RCC 7860 (cell line): ENCODE measurements at places on chromosomes 5 and 9.

DNA sequence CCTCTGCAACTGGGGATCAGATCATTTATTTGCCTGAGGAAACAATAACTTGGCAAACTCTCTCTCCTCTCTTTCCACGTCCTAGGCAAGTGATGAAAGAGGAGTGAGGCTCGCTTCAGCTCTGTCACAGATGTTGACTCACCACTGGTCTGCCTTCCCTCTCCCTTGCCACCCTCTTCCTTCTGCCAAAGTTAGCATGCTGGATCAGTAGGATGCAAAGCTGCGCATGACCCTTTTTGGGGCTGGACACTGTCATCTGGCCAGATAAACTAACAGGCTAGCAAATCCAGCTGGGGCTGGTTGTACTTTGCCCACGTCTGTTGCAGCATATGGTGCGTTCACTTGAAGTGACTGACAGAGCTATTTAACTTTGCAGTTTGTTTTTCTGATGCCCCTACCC is 36.2 kb upstream of the SMARCA2 start:
- DNase-seq: no peak

- DNase-seq: no peak
Measured at GRCh38 chr5:160919626-160920025, 67.6 kb upstream of the ATP10B start.

DNA sequence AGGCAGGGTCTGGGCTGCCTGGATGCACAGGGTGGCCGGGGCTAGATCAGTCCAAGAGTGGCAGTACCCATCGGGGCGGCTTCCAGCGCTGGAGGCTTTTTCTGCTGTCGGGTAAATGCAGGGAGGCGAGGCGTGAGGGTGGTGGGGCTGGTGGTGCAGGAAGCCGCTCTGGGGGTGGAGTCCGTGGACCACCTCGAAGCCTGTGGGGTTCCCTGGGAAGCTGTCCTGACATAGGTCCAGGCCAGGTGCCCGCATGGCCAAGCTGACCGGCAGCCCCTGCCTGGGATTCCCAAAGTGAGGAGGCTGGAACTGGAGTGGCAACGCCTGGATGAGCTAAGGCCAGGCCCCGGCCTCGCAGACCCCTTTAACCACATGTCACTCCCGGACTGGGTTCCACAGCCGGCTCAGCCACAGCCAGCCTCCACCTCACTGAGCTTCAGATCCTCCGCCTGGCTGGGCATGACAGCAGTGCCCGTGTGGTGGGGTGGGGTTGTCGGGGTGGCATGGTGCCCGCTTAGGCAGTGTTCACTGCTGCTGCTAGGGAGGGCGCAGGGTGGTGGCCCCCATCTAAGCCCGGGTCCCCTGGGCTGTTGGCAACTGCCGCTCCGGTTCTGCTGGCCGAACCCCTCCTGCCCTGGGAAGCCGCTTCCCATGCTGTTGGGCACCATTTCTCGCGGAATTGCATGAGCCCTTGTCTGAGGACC is 1.4 kb upstream of the QRFP start:
- no peak for DNase-seq

DNA sequence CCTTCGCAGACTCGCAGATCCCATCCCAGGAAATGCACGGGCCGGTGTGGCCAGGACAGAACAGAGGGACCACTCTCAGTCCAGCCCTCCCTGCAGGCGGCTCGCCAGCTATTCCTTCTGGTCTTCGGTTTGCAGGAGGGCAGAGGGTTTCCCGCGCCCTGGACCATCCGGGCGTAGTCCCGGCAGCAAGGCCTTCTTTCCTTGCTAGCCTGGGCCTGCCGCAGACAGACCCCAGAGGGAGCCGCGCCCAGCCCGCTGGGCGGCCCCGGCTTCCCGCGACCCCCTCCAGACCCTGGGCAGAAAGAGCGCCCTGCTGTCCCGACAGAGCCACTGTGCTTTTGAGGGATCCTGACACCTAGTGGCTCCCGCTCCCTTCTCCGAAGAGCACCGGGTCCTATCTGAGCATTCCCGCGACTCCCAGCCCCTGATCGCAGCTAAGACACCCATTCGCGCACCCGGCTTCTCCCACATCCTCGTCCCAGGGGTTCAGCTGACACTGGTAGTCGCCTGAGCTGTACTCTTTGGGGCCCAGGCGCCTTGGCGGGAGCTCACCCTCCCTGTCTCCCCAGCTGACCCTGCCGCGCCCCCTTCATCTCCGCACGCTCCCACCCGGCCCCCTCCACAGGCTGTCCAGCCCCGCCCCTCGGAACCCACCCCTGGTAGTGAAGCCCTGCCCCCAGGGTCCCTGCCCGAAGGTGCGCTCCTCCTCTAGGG is 1.1 kb downstream of the CFAP90 start:
- no peak for DNase-seq

DNA sequence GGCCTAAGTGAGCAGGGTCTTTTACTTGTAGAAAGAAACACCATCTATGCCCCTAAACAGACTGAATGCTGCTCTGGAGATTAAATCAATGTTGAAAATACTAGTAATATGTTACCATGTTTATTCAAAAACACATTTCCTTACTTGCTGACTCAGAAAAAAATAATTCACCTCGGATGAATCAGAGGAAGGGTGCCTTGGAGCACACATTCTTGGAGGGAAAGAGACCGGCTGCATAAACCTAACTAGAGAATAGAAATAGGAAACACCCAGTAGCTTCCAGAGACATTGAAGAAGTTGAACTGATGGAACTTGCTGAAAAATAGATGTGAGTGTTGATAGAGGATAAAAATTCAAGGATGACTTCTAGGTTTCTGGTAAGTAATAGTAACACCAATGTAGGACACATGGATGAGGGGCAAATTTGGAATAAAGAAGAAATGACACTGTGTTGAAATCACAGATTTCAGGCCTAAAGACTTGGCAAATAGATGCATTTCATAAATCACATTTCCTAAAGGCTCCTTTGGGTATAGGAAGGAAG is 76.9 kb upstream of the MINAR2 start:
- no peak for DNase-seq

- DNase-seq: no peak
Measured at GRCh38 chr5:107815109-107815508, 144.4 kb upstream of the EFNA5 start.

DNA sequence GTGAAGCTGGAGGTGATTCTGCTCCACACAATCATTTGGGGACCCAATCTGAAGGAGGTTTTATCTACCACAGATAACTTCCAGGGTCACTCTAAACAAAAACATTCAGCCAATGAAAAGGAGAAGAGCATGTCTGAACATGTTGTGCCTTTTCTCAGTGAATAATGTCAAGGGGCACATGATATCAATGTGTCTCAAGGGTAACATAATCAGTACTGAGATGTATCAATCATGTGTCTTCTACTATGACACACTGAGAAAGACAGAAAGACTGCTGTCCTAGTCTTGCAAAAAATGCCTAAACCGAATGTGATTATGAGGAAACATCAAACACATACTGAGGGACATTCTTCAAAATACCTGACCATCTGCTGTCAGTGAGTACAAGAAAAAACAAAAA is 25.4 kb upstream of the RASA1 start:
- DNase-seq: no peak

GRCh38 chr9:31590091-31590490 is 794.4 kb upstream of the ACO1 start:
- DNase-seq: peak; percentile 25

DNA sequence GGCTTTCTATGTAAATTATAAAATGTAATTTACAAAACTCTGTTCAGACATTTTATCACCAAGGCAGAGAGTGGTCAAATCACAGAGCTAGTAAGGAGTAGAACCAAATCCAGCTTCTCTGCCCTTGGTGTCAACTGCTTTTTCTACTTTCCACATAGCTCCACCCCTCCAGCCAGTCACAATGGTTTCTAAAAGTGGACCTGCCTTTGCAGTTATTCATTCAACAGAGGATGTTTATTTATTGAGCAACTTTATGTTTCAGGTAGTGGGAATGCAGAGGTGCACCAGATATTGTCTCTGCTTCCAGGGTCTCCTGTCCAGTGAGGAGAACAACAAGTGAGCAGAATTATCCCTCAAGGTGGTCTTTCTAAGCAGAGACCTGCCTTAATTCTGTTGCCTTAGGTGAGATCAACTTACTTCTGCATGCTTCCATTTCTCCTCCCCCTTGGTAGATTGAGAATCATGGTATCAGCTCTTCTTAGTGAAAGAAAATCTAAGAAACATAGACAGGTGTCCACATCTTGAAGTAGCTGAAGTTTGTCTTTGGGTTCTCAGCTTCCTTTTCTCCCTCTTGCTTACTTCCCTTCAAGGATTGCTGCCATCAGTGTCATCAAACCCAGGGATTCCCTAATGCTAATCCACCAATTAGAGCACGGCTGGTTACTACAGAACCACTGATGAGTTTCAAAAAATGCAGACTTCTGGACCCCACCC is 17.2 kb upstream of the PDCD1LG2 start:
- DNase-seq: no peak

- no peak for DNase-seq
Measured at GRCh38 chr5:32810804-32811203, 99.7 kb downstream of the NPR3 start.

DNA sequence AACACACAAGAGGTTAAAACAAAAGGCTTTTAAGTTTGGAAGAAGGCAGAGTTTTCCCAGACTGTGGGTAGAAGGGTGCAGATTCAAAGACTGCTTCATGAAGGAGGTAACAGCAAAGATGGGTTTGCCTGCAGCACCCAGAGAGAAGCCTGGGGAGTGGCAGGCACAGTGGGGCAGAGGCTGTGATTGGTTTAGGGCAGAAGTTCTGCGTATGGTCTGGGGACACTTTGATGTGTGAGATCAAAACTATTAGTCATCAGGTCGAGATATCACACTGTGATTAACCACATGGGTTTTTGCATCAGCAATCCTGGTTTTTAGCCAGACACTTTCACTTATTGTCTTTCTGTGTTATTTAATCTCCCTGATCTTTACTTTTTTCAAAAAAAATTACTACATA is 188.8 kb upstream of the GLRA1 start:
- DNase-seq: no peak

DNA sequence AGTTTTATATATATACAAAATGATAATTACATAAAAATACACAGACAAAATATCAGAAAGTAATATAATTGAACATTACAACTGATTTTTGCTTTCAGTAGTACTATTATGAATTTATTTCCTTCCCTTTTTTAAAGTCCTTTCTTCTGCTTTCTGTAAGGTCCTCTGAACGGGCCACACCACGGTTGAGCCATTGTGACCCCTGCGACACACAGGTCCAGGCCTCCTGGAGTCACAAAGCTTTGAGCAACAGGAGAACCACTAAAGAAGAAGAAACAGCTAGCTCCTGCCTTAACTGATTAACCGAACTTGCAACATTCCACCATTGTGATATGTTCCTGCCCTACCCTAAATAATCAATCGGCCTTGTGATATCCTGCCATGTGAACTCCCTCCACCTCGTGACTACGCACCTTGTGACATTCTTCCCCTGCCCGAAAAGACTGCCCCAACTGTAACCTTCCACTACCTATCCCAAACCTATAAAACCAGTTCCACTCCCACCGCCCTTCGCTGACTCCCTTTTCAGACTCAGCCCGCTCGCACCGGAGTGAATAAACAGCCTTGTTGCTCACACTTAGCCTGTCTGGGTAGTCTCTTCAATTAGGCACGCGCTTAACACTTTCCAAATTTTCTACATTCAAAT is 375.0 kb upstream of the RFX3 start:
- DNase-seq: no peak

DNA sequence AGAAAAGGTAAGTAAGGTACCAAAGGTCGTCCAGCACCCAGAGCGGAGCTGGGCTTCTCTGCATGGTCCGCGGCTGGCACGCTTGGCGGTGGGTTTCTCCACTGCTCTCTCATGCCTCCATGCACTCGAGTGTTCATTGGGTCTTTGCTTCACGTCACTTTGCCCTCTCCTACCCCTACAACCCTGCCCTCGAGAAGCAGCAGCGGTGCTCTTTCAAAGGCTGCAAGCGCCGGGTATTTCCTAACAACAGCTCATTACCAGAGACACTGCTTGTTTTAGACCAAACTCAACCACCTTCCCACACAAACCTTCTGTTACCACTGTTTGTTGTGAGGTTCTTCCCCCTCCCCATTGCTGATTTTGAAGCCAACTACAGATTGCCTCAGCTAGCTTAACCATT is 21.5 kb upstream of the ZBTB34 start:
- DNase-seq: no peak

DNA sequence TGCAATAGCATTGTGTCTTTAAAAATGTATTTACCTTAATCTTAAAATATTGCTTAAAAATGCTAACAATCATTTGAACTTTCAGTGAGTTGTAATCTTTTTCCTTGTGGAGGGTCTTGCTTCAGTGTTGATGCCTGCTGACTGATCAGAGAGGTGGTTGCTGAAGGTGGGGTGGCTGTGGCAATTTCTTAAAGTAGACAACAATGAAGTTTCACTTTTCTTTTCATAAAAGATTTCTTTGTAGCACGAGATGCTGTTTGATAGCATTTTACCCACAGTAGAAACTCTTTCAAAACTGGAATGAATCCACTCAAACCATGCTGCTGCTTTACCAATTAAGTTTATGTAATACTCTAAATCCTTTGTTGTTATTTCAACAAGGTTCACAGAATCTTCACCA is 50.8 kb downstream of the NR3C1 start:
- DNase-seq: no peak

GRCh38 chr5:126965061-126965475 is 65.3 kb downstream of the MARCHF3 start:
- DNase-seq: peak; percentile 91

- DNase-seq: no peak
Measured at GRCh38 chr5:139167952-139168720, 30.0 kb downstream of the SIL1 start.

GRCh38 chr5:137129886-137130680 is 369.0 kb downstream of the SPOCK1 start:
- DNase-seq: peak; percentile 88

- DNase-seq: no peak
Measured at GRCh38 chr5:35974570-35974969, 16.6 kb downstream of the UGT3A1 start.

GRCh38 chr9:92035146-92035545 is 80.1 kb downstream of the SPTLC1 start:
- DNase-seq: no peak

DNA sequence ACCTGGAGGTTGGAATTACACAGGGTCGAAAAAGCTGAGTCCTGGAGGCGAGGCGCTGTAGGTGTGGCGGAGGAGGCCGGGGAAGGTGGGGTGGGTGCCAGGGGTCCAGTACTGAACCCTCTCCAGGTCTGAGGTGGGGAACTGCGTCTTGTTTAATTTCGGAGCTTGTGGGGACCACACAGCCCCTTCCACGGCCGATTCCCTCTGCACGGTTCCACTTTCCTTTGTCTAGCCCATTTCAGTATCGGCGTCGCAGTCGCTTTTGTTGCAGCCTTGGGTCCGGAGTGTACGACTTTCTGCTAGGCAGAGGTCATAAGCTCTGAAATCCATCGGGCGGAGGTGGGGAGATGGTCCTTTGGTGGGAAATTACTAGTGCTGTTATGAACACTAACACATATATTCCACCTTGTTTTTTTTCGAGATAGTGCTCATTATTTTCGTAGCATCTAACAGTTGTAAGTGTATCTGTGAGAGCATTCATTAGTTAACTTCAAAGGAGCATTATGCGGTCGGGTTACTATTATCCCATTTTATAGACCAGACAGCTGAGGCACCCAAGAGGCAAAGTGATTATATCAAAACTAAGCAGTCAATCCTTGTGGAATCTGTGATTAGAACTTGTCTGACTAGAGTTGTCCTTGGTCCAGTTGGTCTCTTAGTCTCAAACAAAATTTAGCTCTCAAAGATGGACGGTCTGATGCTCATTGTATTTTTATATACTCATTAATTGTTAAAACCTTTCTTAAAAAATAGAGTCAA is 737 bp downstream of the RNF180 start:
- no peak for DNase-seq
